ENCODE measurements at places on chromosomes 11 and 22. TPM values are rescaled to one million over a fixed set of nuclear protein-coding genes. Genes with fewer than 3 reads are reported as not detected.

GRCh38 chr22:26629988-26630761 lies 8.4 kb downstream of the CRYBA4 start:
- DNase-seq = no peak

- no peak for DNase-seq
Observed at GRCh38 chr11:130775306-130776060, 140.8 kb downstream of the SNX19 start.

DNA sequence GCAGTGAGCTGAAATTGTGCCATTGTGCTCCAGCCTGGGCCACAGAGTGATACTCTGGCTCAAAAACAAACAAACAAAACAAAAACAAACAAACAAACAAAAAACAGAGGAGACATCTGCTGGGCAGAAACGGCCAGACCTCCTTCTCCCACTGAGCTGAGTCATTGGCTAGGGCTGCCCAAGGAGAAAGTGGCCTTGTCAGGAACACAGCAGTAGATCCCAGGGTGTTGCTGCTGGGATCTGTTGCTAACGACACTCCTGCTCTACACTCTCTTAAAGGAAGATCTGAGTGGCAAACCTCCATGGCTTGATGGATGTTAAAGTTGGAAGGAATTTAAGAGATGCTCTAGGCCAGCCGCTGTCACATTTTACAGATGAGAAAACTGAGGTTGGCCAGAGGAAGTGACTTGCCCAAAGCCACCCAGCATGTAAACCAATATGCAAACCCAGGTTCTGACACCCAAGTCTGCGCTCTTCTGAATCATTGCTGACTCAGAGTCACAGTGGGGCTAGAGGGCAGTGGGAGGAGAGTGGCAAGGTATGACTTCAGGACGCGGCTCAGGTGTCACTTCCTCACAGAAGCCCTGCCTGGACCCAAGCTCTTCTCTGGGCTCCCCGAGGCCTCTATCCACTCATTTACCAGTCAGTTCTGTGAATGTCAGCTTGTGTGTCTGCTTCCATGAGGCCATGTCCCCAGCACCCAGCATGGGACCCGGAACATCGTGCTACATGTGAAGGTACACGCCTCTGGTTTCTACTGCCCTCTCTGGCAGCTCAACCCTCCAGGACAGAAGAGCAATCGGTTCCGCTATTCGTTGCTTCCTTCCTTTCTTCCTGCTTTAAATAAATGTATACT lies 11.3 kb upstream of the GDPD5 start:
- DNase-seq = no peak

DNA sequence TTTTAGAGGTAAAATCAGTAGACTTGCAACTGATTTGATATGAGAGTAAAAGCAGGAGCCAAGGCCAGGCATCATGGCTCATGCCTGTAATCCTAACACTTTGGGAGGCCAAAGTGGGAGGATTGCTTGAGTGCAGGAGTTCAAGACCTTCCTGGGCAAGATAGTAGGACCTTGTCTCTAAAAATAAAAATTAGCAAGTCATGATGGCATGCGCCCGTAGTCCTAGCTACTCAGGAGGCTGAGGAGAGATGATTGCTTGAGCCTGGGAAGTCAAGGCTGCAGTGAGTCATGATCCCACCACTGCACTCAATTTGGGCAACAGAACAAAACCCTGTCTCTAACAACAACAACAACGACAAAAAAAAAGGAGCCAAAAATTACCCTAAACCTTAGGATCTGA lies 13.5 kb downstream of the SGSM3 start:
- DNase-seq = no peak

DNA sequence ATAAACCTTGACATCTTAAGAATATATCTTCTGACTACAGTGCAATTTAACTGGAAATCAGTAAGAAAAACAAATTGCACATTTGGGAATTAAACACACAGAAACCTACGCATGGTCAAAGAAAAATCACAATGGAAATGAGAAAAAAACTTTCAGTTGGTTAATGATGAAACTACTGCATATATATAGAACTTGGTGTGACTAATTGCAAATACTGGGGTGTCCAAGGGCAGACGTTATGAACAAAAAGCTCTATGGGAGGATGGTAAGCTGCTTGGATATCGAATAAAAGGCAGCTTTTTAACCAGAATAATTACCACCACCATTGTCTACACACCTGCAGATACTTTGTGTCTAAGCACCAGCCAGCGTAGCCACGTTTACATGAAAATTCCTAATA lies 791 bp downstream of the GDPD4 start:
- DNase-seq = no peak

DNA sequence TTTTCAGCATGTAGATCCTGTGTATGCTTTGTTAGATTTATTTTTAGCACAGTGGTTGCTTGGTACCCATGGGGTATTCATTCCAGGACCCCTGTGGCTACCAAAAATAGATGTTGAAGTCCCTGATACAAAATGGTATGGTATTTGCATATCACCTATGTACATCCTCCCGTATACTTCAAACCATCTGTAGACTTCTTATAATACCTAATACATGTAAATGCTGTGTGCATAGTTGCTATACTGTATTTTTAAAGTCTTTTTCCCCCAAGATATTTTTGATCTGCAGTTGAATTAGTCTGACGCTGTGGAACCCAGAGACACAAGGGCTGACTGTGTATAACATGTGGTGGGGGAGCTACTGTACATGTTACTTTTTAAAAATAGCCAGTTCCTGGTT lies 101.1 kb downstream of the ATXN10 start:
- no peak for DNase-seq

- no peak for DNase-seq
Observed at GRCh38 chr11:33375688-33376311, 118.6 kb downstream of the HIPK3 start.

DNA sequence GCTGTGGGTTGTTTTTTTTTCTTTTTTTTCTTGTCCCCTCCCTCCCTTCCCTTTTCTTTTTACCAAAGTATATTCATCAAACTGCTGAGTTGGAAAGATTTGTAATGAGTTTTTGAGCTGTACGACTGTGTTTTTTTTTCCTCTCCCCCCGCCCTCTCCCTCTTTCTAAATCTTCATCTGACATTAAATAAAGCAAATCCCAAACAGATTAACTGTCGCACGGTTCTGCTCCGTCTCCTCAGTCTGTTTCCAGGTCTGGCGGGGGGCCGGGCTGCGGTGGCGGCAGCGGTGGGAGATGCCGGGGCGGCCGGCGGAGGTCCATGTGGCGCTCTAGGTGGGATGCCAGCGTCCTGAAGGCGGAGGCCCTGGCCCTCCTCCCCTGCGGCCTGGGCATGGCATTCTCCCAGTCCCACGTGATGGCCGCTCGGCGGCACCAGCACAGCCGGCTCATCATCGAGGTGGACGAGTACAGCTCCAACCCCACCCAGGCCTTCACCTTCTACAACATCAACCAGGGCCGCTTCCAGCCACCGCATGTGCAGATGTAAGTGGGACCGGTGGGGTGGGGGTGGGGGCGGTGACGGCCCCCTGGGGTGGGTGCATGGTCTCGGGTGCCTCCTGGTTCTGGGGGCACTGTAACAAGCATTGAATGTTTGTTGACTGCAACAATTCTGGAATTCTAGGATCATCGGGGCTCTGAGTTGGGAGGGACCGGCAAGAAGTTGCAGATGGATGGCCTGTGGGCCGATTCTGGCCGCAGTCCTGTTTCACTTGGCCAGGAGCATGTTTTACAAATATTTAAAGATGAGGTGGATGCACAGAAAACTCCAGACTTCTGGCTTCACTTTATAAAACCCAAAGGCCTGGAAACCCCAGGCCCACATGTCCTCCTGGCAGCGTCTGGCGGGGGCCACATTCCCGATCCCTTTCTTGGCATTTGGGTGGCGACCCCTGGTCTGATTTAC lies 13.1 kb downstream of the MPPED1 start:
- no peak for DNase-seq

- no peak for DNase-seq
Observed at GRCh38 chr11:6824136-6824823, 21.2 kb upstream of the OR10A5 start.

DNA sequence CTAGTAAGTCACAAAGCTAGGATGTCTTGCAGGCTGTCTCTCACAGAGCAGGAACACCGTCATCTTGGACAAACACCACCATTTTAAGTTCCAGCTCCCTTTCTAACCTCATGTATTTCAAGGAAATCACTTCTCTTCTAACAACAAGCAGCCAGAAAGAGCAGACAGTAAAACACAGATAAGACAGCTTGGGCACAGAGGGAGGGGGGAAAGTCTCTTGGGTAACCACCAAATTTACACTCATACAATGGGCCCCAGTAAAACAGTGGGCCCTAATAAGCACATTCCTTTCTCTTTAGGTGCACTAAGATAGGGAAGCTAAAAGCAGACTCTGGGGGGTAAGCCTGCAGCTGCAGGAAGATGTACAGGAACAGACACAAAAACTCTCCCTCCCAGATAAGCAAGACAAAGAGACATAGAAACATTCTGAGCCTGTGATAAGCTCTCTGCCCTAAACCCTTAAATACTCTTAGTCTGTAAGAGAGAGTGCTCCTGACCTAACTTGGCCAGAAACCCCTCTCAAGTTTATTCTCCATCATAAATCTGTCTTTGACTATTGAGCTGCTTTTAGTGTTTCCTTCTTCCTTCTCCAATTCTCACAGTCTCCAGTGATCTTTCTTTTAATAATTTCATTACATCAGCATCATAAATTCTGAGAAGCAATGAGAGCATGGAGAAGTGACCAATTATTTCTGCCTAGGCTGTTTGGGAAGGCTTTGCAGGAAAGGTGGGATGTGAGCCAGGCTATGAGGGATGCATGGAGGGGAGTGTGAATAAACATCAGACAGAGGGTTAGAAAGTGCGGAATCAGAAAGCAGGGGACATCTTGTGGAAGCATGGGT lies 7.4 kb downstream of the OR10D3 start:
- no peak for DNase-seq

DNA sequence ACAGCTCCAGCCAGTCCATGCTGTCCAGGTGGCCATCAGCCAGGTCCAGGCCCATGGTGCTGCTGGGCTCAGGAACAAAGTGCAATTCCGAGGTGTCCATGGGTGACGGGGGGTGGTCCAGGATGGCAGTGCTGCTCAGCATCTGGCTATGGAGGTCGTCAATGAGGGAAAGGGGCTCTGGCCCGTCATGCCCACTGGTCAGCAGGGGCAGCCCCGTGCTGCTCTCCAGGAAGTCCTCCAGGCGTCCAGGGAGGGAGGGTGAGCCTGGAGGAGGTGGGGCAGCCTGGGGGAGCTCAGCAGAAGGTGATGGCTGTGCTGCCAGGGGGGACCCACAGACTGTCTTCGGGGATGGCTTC lies 41.1 kb downstream of the SGSM3 start:
- no peak for DNase-seq

DNA sequence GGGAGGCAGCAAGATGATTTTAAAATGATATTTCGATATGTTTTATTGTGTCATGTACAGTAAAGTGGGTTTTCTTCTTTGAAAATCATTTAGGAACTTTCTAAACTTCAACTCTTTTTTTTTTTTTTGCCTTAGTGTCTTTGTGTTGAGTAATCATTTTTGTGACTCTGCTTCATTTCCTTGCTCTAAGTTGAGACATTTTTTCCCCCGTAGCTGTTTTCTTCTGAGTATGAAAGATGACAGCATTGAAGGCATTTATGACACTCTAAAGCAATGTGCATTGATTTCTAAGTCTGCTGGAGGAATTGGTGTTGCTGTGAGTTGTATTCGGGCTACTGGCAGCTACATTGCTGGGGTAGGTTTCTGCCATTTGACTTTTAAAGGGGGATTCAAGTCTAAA lies 23.5 kb downstream of the RRM1 start:
- no peak for DNase-seq

- no peak for DNase-seq
Observed at GRCh38 chr11:128345316-128345715, 242.0 kb downstream of the ETS1 start.

GRCh38 chr11:83205608-83206185 lies 12.2 kb downstream of the ANKRD42 start:
- no peak for DNase-seq

DNA sequence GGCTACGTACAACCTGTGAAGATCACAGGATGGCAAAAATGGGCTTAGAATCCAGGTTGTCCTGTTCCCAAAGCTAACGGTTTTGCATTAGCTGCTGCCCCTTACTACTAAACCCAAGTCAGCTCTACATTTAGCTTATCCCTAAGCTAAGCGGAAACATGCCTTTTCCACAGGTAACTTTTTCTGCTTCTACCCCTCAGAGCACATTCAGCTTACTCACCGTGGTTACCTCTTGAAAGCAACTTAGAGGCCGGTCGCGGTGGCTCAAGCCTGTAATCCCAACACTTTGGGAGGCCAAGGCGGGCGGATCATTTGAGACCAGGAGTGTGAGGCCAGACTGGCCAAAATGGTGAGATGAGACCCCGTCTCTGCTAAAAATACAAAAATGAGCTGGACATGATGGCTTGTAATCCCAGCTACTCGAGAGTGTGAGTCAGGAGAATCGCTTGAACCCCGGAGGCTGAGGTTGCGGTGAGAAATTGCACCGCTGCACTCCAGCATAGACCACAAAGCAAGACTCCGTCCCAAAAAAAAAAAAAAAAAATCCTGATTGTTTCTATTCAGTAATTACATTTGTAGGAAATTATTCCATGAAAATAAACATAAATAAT lies 790 bp upstream of the TMEM41B start:
- DNase-seq = peak; percentile 24

- no peak for DNase-seq
Observed at GRCh38 chr11:133860151-133860550, 14.8 kb upstream of the SPATA19 start.

DNA sequence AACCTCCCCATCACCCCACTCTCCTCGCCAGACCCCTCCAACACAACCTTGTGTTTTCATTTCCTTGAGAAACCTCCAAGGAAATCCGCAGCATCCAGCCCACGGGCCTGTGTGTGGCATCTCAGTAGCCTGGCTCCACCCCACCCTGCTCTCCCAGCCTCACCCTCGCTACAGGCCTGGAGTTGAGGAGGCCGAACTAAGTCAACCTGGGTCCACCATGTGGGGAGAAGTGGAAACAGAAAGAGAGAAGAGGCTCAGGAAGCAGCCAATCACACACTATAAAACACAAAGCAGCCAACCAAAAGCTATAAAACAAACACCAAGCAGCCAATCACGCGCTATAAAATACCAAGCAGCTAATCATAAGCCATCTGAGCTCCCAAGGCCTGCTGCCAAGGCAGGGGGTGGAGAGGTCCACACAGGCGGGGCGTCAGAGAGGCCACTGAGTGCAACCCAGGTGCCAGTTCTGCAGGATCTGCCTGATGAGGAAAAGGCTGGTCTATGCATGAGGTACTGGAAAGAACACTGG lies 72.0 kb downstream of the MICAL3 start:
- no peak for DNase-seq

GRCh38 chr11:86172894-86173293 lies 71.7 kb upstream of the EED start:
- DNase-seq = no peak

- no peak for DNase-seq
Observed at GRCh38 chr11:29125606-29126005, 891.2 kb downstream of the KCNA4 start.

- no peak for DNase-seq
Observed at GRCh38 chr11:18369398-18369797, 25.0 kb upstream of the LDHA start.

Gene MUC2
- under 0.01 TPM for total RNA-seq

Gene MICAL2
- total RNA-seq = 24.4 TPM

Gene USP2
- total RNA-seq = 3.9 TPM

Gene PKDREJ
- under 0.01 TPM for total RNA-seq

Gene PLAAT5
- 2.6 TPM for total RNA-seq

Gene CARNS1
- 2.6 TPM for total RNA-seq

Gene ISX
- 4.0 TPM for total RNA-seq

Gene SLC6A5
- total RNA-seq = not detected

Gene CXCR5
- not detected for total RNA-seq
